ENCODE measurements at places on chromosomes 16 and 17.
A peak's percentile ranks its signal among the peaks of the same experiment; 100 is the strongest.

DNA sequence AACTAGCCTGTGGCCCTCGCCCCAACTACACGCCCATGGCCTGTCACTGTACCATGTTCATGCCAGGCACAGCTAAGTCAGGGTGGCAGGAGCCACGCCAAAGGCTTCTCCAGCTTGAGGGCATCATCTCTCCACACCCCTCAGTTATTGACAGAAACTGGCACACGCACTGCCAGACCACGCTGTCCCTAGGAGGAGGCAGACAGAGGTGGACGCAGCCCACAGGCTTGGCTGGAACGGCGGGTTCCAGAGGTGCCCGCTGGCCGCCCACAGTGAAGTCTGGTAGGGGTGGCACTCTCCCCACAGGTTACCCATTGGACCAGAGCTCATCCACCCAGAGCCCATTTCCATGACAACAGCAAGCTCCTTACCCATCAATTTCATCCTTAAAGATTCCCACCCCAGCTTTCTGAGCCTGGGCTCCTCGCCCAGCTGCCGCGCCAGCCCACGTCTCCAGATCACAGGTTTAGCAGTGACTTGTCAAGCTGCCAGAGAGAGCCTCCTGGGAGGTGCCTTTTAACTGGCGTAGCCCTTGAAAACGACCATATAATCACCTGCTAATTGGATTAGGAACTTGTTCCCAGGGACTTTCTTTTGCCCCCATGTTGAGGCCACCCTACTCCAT is 27.9 kb downstream of the RPRML start:
- no peak for DNase-seq

- no peak for DNase-seq
Observed at GRCh38 chr17:33730131-33730530, 437.0 kb upstream of the ASIC2 start.

DNA sequence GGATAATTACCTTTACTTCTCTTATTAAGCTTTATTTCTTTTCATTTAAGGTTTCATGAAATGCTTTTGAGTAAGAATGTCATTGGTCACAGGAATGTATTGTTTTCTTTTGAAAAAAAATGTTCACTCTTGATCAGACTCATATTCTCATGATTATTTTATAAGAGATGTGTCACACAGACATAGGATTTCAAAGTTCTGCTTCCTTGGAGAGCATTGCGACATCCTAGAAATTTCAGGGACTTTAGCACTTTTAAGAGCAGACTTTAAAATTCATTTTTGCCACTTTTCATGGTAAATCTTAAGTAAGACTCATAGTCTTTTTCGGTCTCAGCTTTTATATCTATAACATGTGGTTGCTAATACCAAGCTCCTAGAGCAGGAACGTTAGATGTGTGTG is 314.7 kb downstream of the CDH8 start:
- DNase-seq: no peak

GRCh38 chr17:51802544-51802943 is 356.0 kb downstream of the CA10 start:
- no peak for DNase-seq

- no peak for DNase-seq
Observed at GRCh38 chr17:77693301-77693700, 265.2 kb upstream of the TNRC6C start.

DNA sequence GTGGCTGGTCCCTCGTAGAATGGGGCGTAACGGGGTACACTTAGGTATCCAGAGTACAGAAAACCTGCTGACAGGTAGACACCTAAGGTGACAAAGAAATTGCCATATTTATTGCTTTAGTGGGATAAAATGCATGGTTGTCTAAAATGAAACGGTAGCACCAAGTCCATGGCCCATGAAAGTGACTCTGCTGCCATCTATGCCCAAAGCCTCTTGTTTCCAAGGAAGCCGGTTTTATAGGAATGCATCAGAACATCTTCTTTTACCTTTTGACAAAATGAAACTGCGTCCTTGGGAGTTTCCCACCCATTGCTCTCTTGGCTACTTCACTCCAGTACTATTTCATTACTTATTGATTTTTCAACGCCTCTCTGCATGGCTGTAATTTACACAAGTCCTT is 151.3 kb upstream of the ZFHX3 start:
- DNase-seq: no peak

DNA sequence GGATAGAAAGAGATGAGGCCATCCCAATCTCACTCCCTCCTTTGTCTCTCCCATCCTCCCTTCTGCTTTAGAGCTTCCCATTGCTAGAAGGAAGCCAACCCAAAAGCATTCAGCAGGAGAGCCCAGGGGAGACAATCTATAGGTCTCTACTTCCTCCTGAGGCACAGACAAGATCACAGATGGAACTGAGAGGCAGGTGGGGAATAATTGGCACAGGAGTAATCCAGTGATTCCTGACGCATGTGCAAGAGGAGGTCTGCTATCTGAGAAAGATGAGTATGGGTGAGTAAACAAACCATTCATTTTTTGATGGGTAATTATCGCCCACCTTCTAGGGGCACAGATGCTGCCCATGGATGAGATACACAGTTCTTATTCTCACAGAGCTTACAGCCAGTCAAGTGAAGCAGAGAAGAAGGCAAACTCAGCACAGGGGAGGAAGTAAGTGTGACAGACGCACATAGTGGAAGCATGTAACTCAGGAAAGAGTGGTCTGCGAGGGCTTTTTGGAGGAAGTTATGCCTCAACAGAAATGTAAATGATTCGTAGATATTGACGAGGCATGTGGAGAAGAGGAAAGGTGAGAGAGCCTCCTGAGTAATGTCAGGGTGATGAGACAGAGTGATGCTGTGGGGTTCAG is 88.9 kb upstream of the HLF start:
- no peak for DNase-seq

DNA sequence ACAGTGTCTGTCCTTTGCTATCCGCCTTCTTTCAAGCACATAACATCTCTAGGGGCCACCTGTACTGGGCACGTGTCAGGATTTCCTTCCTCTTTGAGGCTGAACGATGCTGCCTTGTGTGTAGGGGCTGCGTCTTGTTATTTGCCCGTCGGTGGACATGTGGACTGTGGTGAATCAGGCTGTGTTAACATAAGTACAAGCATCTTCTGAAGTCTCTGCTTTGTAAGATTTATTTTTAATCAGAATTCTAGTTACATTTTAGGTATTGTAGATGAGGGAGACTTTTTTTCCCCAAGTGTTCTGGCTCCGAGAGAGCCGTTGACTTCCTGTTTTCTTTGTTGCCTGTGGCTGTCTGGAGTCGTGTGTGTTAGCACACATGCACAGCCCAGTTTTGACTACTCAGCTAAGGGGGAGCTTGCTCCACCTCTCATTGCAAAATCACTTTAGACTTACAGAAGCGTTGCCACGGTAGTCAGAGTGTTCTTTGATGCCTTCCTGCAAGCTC is 26.1 kb downstream of the SPG7 start:
- no peak for DNase-seq

DNA sequence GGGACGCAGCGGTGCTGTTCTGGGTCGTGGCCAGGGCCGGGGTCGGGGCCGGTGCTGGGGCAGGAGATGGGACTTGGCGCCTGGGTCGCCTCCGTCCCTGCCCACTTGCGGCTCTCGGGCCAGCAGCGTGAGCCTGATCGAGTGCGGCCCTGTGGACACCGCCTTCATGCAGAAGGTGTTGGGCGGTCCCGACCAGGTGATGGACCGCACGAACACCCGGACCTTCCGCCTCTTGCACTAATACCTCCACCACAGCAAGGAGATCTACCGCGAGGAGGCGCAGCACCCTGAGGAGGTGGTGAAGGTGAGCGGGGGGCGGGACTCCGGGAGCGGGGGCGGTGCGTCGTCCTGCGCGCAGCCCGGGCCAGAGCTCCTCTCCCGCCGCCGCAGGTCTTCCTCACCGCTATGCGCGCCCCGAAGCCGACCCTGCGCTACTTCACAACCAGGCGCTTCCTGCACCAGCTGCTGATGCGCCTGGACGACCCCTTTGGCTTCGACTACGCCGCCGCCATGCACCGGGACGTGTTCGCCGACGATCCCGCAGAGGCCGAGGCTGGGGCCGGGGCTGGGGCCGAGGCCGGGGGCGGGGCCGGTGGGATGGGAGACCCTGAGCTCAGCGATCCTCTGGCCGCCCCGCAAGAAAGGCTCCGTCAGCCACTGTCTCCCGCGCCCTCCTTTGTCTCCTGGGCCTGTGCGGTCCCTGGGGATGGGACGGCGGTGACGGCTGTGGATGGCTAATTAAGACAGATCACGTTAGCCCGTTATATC is 4.5 kb upstream of the HSD17B1 start:
- DNase-seq: peak; percentile 47

GRCh38 chr16:81863630-81864352 is 84.7 kb downstream of the PLCG2 start:
- DNase-seq: no peak

GRCh38 chr16:13997933-13998332 is 73.2 kb upstream of the MRTFB start:
- no peak for DNase-seq

- DNase-seq: no peak
Observed at GRCh38 chr17:33902901-33903449, 352.1 kb upstream of the CCL2 start.

- DNase-seq: peak; percentile 43
Observed at GRCh38 chr17:77282524-77283515, 142.1 kb downstream of the SEC14L1 start.

- no peak for DNase-seq
Observed at GRCh38 chr17:81491761-81492160, 20.8 kb downstream of the ACTG1 start.

DNA sequence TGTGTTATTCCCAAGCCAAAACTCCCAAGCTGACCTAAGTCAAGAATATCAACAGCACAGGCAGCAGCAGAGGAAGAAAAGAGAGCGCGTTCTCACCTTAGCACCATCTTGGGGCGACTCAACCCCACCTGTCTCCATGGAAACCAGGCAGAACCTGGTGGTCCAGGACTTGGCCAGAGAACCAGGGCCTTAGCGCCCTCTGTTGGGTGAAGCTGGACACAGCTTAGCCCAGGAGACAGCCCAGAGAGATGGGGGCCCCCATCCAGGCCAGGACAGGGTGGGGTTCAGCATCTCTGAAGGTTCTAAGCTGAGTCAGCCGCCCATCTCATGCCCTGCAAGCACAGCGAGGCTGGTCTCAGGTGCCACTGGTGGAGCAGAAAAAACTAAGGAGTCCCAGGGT is 60.1 kb upstream of the TMEM132E start:
- no peak for DNase-seq

- no peak for DNase-seq
Observed at GRCh38 chr17:31444026-31444425, 52.6 kb downstream of the RAB11FIP4 start.
